Stimulated activated CD8-positive, alpha-beta memory T cell treated with anti-CD3 and anti-CD28 coated beads, Interleukin-7, amount 100 ng/mL, for 4 hours (primary cell): ENCODE measurements at places on chromosomes 12 and 14.

DNA sequence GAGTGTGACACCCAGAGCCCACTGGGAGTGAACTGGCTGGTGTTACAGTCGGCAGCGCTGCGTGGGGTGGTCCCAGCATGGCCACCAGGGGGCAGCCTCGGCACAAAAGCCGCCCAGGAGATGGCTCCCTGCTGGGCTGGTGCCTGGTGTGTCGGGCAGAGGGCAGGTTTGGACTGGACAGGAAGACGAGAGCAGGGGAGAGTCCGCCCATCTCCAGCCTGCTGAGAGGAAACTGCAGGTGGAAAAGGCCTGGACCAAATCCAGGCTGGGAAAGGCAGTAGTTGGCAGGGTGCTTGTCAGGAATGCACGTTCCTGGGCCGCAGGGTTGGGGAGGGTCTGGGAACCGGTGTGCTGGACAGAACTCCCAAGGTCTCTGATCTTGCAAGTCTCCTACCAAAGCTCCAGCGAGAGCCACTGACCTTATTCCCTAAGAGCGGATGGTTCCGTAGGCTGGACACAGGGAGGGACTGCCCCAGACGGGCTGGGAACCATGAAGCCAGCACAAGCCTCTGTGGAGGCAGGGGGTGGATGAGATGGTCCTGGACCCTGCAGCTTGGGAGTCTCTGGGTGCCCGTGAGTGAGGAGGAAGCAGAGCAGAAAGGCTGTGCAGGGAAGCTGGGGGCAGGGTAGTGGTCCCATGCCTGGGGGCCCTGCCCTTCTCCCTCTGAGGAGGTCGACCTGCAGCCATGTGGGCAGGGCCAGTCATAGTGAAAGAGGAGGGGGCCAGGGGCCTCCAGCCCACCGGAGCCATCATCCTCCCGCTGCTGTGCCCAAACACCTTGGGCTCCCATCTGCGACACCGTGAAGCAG, 1.8 kb downstream of the AHNAK2 start:
- peak; percentile 69 for DNase-seq

GRCh38 chr14:99522934-99523703, 41.9 kb downstream of the CCNK start:
- DNase-seq = no peak

DNA sequence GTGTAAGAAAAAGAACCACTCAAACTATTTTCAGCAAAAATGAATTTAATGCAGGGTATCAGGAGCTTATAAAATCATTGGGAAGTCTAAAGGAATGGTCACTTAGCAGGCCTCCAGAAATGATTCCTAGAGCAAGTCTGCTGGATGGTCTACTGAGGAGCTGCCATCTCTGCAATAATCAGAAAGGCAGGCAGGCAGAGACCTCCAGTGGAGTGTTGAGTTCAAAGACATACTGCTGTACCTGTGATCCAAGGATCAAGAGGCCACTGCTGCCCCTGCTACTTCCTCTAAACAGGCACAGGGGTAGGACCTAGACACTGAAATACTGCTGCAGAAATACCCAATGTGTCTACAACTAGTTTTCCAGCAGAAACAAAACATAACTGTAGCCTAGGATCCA, 14.5 kb upstream of the KICS2 start:
- DNase-seq = no peak

GRCh38 chr14:105087308-105087962, 22.2 kb upstream of the GPR132 start:
- no peak for DNase-seq

DNA sequence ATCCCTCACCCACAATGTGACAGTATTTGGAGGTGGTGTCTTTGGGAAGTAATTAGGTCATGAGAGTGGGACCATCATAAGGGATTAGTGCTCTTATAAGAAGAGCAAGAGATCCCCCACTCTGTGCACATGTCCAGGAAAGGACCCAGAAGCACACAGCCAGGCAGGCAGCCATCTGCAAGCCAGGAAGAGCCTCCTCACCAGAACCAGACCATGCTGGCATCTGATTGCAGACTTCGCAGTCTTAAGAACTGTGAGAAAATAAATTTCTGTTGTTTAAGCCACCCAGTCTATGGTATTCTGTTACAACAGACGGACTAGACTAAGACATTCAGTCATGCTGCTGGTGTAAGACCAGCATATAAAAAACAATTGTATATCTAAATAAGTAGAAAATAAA, 69.8 kb downstream of the EFCAB11 start:
- no peak for DNase-seq

GRCh38 chr12:76878099-76878898, 520 bp downstream of the CSRP2 start:
- DNase-seq = no peak

GRCh38 chr12:48961331-48961730, 4.0 kb upstream of the ARF3 start:
- no peak for DNase-seq

GRCh38 chr14:55418411-55418810, 6.8 kb upstream of the ATG14 start:
- no peak for DNase-seq

DNA sequence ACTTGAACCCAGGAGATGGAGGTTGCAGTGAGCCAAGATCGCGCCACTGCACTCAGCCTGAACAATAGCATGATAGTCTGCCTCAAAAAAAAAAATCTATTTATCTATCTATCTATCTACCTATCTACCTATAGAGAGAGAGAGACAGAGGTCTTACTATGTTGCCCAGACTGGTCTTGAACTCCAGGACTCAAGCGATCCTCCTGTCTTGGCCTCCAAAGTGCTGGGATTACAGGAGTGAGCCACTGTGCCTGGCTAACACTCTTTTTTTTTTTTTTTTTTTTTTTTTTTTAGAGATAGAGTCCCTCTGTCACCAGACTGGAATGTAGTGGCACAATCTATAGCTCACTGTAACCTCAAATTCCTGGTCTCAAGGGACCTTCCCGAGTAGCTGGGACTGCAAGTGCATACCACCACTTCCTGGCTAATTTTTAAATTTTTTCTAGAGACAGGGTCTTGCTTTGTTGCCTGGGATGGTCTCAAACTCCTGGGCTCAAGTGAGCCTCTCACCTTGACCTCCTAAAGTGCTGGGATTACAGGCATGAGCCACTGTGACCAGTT, 1.9 kb downstream of the FAM186A start:
- no peak for DNase-seq

GRCh38 chr12:18454330-18454729, 193.0 kb downstream of the PIK3C2G start:
- DNase-seq = no peak

GRCh38 chr12:121535150-121536053, 45.4 kb downstream of the KDM2B start:
- DNase-seq = no peak

- DNase-seq = no peak
Observed at GRCh38 chr14:54589843-54590242, 22.9 kb downstream of the SAMD4A start.

DNA sequence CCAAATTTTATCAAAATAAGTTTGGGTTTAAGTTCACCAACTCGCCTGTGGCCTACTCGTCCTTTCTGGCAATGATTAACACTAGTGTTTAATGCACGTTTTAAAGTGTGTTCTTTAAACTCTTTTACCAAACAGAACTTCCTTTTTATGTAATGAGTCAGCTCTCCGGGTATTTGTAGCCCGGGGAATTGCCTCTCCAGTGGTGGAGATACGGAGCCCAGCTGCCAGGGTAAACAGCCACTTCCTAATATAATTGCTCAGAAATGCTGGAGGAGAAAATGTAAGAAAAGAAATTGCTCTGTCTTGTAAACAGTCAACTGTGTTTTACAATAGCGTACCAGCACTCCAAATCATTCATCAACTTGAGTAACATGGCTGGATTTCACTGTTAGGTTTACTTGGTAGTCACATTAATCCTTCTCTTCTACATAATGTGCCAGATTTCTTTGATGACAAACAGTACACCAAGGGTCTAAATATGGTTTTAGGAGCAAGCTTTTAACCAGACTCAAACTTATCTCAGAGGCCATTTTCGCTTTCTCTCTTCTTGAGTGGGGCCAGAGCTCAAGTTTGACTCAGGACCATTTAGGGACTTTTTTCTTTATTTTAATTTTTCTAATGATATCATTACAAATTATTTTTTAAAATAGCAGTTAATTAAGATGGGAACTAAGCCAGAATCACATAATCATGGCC, 101.2 kb upstream of the SLC38A2 start:
- no peak for DNase-seq

GRCh38 chr12:131333621-131334440, 377.1 kb upstream of the SFSWAP start:
- no peak for DNase-seq

- DNase-seq = no peak
Observed at GRCh38 chr12:113062502-113063395, 6.2 kb downstream of the DTX1 start.

- peak; percentile 40 for DNase-seq
Observed at GRCh38 chr14:20697273-20698017, 8.9 kb downstream of the ANG start.

DNA sequence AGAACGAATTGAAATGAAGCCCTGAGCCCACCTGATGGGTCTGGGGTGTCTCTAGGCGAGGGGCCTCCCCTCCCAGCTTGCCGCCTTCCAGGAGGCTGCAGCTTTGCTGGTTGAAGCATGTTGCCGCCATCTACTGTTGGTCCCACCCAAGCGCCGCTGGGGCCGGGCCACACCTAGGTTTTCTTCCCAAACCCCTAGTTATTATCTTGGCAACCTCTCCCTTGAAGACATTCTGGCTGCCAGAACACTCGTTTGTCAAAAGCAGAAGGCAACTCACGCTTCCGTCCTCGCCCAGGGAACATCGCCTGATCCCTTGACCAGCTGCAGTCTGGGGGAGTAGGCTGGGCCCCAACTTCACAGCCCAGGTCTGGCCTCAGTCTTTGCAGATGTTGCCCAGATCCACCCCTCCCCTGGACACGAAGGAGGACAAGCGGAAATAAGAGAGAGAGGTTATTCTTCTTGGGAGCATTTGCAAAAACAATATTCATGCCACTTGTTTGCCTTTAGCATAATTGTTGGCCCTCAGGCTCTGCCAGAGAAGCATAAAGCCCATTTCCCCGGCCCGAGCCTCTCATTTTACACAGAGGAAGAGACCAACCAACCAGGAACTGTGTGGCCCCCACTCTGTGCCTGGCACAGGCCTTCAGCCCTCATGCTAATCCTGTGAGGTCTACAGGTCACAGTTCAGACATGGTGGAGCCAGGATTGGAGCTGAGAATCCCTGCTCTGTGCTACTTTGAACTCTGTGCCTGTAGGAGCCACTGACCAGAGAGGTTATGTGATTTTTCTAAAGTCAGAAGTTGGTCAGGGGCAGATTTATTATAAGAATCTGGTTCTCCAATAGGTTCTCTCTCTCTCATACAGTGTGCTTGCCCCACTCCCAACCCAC, 6.8 kb downstream of the EMP1 start:
- DNase-seq = no peak

DNA sequence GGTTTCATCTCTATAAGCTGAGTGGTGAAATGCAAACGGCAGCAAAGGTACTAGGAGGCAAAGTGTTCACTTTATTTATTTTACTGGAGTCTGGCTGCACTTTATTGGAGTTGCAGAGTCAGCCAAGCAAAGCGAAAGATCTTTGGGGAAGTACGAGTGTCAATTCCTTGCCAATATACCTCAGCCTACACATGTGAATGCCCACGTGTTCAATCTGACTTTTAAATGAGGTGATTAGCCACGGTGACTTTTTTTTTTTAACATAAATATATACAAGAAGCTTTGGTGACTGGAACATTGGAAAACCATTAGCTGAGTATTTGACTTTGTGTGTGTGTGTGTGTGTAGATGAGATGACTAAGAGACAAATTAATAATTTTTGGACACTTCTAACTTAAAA, 178.8 kb downstream of the NTS start:
- DNase-seq = no peak

- no peak for DNase-seq
Observed at GRCh38 chr14:55333711-55334485, 62.7 kb downstream of the FBXO34 start.

DNA sequence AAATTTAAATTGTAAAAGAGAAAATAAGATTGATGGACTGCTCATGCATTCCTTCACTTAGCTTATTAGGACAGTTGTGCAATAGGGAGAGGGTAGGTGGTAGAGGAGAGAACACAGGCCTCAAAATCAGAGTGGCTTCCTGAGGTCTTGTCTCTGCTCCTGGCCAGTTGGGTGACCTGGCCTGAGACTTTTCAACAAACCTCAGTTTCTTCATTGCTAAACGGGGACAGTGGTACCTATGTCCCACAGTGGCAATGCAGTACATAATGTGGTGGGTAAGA, 2.6 kb downstream of the MAP3K12 start:
- DNase-seq = no peak

- DNase-seq = no peak
Observed at GRCh38 chr12:51372021-51372420, 19.2 kb downstream of the GALNT6 start.

- DNase-seq = no peak
Observed at GRCh38 chr12:31517994-31518393, 72.9 kb downstream of the DENND5B start.

GRCh38 chr12:58202933-58203718, 261.8 kb downstream of the ATP23 start:
- no peak for DNase-seq

GRCh38 chr14:98466807-98467206, 805.2 kb downstream of the BCL11B start:
- no peak for DNase-seq

- no peak for DNase-seq
Observed at GRCh38 chr14:55846826-55847446, 266.9 kb downstream of the KTN1 start.

GRCh38 chr12:106091446-106091820, 47.3 kb downstream of the NUAK1 start:
- no peak for DNase-seq

DNA sequence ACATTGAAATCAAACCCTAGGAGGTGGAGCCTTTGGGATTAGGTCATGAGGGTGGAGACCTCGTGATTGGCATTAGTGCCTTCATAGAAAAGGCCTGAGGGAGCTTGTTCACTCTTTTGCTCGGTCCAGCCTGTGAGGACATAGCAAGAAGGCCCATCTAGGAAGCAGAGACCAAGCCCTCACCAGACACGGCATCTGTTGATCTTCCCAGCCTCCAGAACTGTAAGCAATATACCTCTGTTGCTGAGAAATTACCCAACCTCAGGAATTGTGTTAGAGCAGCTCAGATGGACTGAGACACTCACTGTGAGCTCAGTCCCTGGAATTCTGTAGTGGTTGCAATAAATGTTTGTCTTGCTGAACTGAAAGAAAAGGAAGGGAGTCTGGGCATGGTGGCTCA, 116.2 kb upstream of the MAP1LC3B2 start:
- no peak for DNase-seq

GRCh38 chr14:76962303-76962660, 66.2 kb downstream of the IRF2BPL start:
- no peak for DNase-seq

DNA sequence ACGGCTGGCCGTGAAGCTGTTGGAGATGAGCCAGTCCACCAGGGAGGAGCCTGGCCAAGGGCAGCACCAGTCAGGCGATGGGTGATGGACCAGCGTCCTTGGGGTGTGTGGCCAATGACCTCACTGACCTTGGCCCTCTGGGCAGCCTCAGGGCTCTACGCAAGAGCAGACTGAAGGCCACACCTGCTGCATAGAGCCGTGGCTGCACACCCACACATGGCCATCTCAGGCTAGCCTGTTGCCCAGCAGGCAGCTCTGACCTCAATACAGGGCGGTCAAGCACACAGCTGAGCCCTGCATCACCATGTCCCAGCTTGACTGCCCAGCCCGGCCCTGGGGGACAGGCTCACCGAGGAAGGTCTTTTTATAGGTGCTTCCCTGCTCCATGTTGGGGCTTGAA, 19.2 kb downstream of the PLEK2 start:
- DNase-seq = no peak
